ENCODE measurements at places on chromosomes 11 and 22. TPM values are rescaled to one million over a fixed set of nuclear protein-coding genes. Genes with fewer than 3 reads are reported as not detected.

- no peak for DNase-seq
Measured at GRCh38 chr11:70696564-70696963, 298.2 kb downstream of the CTTN start.

The PGA5 gene
- not detected for polyA plus RNA-seq

- DNase-seq: no peak
Measured at GRCh38 chr11:102184269-102184987, 74.2 kb downstream of the YAP1 start.

GRCh38 chr11:34314936-34315335 lies 42.9 kb downstream of the ABTB2 start:
- no peak for DNase-seq

DNA sequence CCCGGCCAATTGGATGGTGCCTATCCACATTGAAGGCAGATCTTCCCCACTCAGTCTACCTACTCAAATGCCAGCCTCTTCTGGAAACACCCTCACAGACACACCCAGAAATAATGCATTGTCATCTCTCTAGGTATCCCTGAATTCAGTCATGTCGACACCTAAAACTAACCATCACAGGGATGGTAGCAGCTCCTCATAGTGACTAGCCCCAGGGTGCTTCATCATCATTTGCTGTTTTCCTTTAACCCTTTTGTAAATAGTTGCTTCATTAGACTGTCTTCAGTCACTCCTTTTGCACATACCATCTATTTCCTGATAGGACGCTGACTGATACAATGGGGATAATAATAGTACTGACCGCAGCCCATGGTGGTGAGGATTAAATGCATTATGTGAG lies 18.8 kb upstream of the AMOTL1 start:
- DNase-seq: no peak

- DNase-seq: no peak
Measured at GRCh38 chr11:63547061-63547460, 10.5 kb downstream of the PLAAT4 start.
